ENCODE measurements at places on chromosomes 12 and 14. TPM values are rescaled to one million over a fixed set of nuclear protein-coding genes. Genes with fewer than 3 reads are reported as not detected.
A peak's percentile ranks its signal among the peaks of the same experiment; 100 is the strongest.

GRCh38 chr12:108696111-108696995 lies 35.0 kb downstream of the CORO1C start:
- peaks cover 9% of the 10 kb centered on the region for H3K4me1 ChIP-seq
- no peak overlapping the region for H3K27ac ChIP-seq
- no peak overlapping the region for H3K4me3 ChIP-seq
- DNase-seq = no peak
- H3K27me3 ChIP-seq = no peaks in the 10 kb centered on the region
- peaks cover 10% of the 10 kb centered on the region for H3K36me3 ChIP-seq

GRCh38 chr12:73384592-73384991 lies 1112.4 kb downstream of the TRHDE start:
- H3K27ac ChIP-seq = no peak overlapping the region
- no peaks in the 10 kb centered on the region for H3K4me1 ChIP-seq
- no peaks in the 10 kb centered on the region for H3K27me3 ChIP-seq

GRCh38 chr12:107779077-107779831 lies 4.8 kb downstream of the ASCL4 start:
- H3K4me1 ChIP-seq = no peaks in the 10 kb centered on the region
- H3K4me3 ChIP-seq = no peak overlapping the region
- no peaks in the 10 kb centered on the region for H3K36me3 ChIP-seq

DNA sequence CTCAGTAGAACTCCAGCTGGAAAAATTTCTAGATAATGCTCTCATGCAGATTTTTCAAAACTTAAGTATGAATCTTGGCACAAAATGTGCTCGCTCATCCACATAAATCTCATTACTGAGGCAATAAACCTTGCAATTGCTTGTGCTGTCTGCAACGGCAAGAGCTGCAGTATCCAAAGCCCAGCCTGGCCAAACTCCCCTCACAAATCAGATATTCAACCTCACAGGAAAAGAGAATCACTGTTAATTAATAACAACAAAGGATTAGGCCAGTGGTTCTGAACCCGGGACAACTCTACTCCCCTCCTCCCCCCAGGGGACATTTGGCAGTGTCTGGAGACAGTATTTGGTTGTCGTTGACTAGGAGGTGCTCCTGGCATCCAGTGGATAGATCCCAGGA lies 19.2 kb upstream of the CORO1C start:
- H3K4me1 ChIP-seq = no peaks in the 10 kb centered on the region
- H3K4me3 ChIP-seq = no peak overlapping the region
- H3K27ac ChIP-seq = no peak overlapping the region
- no peaks in the 10 kb centered on the region for H3K27me3 ChIP-seq
- no peaks in the 10 kb centered on the region for H3K36me3 ChIP-seq
- no peak for DNase-seq

DNA sequence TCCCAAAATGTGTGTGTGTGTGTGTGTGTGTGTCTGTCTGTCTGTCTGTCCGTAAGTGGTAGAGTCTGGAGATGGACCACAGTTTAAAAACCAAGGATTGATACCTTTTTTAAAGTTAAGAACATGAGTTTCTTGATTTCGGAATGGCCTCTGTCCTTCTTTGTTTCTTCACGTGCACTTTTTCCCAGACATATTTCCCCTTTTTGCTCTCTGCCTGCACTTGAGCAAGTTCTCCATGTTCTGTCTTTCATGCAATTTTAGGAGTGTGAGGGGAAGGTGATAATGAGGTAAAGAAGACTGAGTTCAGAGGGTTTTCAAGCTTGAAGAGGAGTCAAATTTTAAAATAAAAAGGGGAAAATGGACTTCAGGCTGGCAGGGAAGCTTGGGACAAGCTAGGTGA lies 12.7 kb downstream of the OLR1 start:
- H3K36me3 ChIP-seq = no peaks in the 10 kb centered on the region
- no peak for DNase-seq

DNA sequence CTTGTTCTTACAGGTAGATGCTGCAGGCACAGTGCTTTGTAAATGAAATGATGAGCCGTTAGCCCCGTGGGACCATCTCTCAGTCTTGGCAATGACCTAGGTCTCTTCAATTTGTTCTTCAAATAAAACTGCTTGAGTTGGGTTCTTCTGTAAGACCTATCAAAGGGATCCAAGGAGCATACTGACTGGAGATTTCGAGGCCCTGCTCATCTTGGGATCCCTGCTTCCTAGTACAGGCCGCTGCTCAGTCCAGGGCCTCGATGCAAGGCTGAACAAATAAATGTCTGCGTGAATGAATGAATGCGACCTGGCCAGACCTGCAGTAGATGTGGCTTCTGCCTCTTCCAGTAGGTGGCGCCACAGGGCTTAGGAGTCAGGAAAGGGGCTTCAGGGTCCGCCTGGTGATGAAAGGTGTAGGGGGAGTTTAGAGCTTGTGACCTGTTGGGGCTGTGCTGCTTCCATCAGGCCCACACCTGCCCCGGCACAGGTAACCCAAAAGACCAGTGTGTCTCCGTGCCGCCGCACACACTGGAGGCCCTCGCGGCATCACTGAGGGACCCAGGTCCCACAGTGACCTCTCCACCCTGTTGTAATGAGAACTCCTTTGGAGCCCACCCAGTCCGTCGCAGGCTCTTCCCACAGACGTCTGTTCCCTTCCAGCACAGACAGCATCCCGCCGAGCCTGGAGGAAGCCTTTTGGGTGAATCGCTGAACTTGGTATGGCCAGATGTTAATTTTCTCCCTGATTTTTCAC lies 4.4 kb downstream of the CACNA1C start:
- DNase-seq = peak; percentile 73
- H3K4me1 ChIP-seq = peaks cover 5% of the 10 kb centered on the region
- H3K27ac ChIP-seq = no peak overlapping the region
- H3K27me3 ChIP-seq = peaks cover 12% of the 10 kb centered on the region

GRCh38 chr14:35223927-35224326 lies 68.3 kb upstream of the PSMA6 start:
- H3K4me1 ChIP-seq = no peaks in the 10 kb centered on the region
- no peak overlapping the region for H3K27ac ChIP-seq
- no peaks in the 10 kb centered on the region for H3K36me3 ChIP-seq
- no peaks in the 10 kb centered on the region for H3K27me3 ChIP-seq

GRCh38 chr14:63677891-63678379 lies 36.3 kb upstream of the WDR89 start:
- no peaks in the 10 kb centered on the region for H3K36me3 ChIP-seq
- no peak overlapping the region for H3K27ac ChIP-seq
- DNase-seq = no peak
- no peak overlapping the region for H3K4me3 ChIP-seq
- no peaks in the 10 kb centered on the region for H3K4me1 ChIP-seq

DNA sequence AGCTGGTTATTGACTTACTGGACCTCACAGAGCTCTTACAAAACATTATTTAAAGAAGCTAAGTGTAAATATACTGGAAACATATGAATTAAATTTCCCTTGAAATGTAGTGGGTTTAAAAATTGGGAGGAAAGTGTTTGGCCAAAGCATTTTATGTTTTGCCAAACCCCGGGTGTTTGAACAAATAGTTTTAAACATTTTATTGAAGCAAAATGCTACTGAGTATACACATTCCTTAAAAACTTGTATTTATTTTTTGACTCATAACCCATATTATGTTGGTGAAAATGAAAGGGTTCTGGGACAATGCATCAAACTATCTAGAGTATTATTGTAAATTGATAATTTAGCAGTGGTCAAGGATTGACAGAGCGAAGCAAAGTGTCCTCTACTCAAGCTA lies 1048.5 kb downstream of the SLC6A15 start:
- no peaks in the 10 kb centered on the region for H3K4me1 ChIP-seq
- no peak overlapping the region for H3K4me3 ChIP-seq
- no peak for DNase-seq

DNA sequence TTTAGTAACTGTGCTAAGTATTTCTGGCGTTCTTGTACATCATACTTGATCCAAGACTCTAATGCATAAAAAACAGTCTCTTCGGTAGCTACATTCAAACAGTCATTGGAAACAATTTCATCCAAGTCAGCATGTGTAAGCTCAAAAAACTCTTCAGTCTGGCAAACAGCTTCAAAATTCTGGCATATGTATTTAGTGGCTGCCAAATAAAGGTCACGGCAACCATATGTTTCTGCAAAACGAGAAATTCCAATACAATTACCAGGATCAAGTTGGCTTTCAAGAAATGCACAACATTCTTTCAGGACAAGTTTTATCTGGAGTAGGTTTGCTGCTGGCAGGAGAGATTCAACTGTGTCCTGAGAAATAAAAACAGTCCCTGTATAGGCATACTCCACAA lies 16.5 kb downstream of the KLHL28 start:
- no peak overlapping the region for H3K4me3 ChIP-seq
- H3K27me3 ChIP-seq = no peaks in the 10 kb centered on the region

DNA sequence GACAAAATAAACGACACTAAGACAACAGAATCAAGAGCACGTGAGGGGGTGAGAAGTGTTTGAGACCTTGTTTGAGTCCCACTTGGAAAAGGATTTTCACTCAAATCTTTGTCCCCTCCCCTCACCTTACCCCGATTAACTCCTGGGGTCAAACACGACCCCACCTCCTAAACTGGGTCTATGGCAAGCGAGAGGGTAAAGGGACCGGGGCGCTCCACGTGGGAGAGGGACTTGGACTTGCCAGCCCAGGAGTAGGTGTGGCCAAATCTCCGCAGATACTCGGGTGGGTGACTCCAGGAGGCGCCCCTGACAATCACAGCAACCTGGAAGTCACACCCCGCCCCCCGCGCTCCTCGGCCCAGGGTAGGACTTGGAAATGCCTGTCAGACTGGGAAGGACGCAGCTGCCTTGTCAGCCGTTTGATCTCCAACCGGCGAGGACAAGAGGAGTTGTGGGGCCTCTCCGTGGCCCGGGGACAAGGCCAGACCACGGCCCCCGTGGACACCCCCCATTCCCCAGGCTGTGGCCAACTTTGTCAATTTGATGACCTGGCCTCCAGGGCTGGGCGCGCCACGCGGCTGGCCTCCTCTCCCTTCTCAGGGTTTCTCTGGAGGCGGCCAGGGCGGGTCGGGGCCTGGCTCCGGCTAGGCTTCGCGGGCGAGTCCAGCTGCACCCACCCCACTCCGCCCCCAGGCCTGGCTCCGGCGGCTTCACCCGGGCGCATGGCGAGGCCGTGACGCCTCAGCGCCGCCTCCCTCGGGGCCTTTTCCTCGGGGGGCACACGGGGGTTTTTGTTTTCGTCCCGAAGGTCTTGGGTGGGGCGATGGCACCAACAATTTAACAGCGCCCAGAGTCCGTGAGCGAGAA lies 1.1 kb upstream of the BCL11B start:
- peaks cover 13% of the 10 kb centered on the region for H3K4me1 ChIP-seq
- H3K36me3 ChIP-seq = no peaks in the 10 kb centered on the region
- H3K4me3 ChIP-seq = peak overlapping the region; percentile 55

- no peak overlapping the region for H3K27ac ChIP-seq
- DNase-seq = no peak
- H3K36me3 ChIP-seq = no peaks in the 10 kb centered on the region
- no peaks in the 10 kb centered on the region for H3K27me3 ChIP-seq
- no peak overlapping the region for H3K4me3 ChIP-seq
- H3K4me1 ChIP-seq = no peaks in the 10 kb centered on the region
Measured at GRCh38 chr12:26135571-26135970, 10.7 kb upstream of the BHLHE41 start.

DNA sequence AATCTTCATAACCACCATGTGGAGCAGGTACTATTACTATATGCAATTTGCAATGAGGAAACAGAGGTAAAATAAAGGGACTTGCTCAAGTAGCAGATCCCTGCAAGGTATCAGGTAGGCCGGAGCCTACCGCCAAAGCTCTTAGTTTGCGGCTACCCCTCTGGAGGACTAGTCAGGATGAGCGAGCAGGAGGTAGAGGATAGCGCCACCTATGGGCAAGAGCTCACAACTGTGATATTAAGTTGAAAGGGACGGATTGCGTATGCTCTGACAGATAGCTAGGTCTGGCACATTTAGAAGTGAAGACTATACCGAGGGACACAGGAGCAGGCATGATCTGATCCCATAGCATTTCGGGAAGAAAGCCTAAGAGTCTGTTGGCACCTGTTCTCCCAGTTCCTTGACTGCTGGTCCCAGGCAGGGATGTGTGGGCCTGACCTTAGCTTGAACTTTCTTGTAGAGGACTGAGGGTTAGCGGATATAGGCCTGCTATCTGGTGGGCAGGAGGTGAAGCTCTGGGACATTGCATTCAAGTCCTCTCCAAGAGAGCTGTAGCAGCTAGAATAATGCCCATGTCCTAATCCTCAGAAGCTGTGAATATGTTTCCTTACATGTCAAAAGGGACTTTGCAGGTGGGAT lies 48.0 kb downstream of the SLC17A8 start:
- no peaks in the 10 kb centered on the region for H3K27me3 ChIP-seq
- H3K36me3 ChIP-seq = no peaks in the 10 kb centered on the region
- no peaks in the 10 kb centered on the region for H3K4me1 ChIP-seq
- H3K27ac ChIP-seq = no peak overlapping the region
- DNase-seq = peak; percentile 70

DNA sequence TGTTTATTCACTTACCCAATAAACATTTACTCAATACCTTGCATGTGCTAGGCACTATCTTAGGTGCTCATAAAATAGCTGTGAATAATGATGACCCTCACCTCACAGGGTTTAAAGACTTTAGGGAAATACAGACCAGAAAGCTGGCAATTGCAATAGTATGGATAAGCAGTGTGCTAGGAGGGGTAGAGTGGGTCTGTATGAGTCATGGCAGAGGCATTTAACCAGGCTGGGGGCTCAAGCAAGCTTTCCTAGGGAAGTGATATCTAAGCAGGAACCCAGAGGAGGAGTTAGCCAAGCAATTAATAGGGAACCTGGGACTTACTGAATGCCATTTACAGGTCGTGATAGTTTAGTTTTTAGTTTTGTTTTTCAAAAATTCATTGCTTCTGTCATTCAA lies 123.9 kb upstream of the CCDC198 start:
- no peak overlapping the region for H3K27ac ChIP-seq
- H3K36me3 ChIP-seq = no peaks in the 10 kb centered on the region
- no peak overlapping the region for H3K4me3 ChIP-seq
- H3K27me3 ChIP-seq = no peaks in the 10 kb centered on the region
- DNase-seq = no peak

- no peak overlapping the region for H3K4me3 ChIP-seq
- no peaks in the 10 kb centered on the region for H3K36me3 ChIP-seq
- no peaks in the 10 kb centered on the region for H3K27me3 ChIP-seq
- H3K4me1 ChIP-seq = no peaks in the 10 kb centered on the region
- DNase-seq = no peak
Measured at GRCh38 chr14:83289390-83289789, 1755.7 kb upstream of the SEL1L start.

Gene CCDC38
- total RNA-seq = not detected

Gene CRADD
- 7.5 TPM for total RNA-seq

Gene FOXN4
- total RNA-seq = 0.26 TPM
